ENCODE measurements at places on chromosomes 12 and 14.

DNA sequence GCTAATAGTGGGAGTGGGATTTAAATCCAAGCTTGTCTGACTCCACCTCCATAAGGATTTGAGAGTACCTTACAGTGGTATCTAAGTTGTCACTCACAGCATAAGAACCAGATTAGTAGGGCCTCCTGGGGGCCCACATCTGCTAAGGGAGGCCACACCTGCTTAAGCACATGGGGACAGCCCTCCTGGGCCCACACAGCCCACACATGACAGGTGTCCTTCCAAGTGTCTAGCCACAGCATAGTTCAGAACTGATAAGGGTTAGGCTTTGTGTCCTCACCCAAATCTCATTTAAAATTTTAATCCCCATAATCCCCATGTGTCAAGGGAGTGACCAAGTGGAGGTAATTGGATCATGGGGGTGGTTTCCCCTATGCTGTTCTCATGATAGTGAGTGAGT lies 186.0 kb upstream of the HMGA2 start:
- no peak for ATAC-seq

DNA sequence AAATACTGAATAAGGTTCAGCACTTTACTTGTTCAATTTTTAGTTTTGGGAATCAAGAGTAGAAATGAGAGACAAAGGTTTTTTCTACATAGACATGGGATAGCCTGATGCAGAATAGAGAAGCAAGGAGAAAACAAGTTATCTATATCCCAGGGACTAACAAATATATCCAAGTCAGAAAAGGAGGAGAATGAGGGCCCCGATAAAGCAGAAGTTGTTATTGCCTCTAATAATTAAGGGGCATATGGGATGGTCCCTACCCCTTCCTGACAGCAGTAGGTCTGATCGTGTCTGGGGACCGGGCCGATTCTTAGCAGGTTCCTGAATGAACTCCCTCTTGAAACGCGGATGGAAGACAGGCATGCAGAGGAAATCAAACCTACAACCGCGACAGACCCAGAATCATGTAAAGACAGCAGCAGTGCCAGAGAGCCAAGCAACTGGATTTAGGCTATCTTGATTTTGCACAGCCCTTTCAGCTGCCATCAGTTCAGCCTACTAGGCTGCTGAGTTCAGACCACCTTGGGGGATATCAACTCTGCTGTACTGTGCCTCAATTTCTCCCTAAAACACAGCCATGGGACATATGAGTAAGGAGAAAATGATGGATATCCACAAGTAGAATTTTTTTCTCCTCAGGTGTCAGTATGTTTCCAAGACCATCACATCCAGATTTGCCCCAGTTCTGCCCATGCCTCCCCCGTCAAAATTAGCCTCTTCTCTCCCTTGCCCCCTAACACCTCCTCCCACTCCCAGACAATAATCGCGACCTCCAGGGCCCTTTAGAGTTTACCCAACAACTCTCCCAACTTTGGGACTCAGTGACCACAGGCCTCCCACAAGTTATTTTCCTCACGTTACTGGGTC lies 706 bp downstream of the PRMT5 start:
- no peak for ATAC-seq

GRCh38 chr14:50943943-50944646 lies at the start of gene PYGL:
Gene PYGL, minus strand, starts transcription at chr14:50944483. Its CDS starts 80 bp downstream, at chr14:50944403.
- peak; percentile 93 for ATAC-seq

- ATAC-seq: peak; percentile 80
These were observed 10.0 kb upstream of the CDC42BPB start for GRCh38 chr14:103067231-103067954.

DNA sequence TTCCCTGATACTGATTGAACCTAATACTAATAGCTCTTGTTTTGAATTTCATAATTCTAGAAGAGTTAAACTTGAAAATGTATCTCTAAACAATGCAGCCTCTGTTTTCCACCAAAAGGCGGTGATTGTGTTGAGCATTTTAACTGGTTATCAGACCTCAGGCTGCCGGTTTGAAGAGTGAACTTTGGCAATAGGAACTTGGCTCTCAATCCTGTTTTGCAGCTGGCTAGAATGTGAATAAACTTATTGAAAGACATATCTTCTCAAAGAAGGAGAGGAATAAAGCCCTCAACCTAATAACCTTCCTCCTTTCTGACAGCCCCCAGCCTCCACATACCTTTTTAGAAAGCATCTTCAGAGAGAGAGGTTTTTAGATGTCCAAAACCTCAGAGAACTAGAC lies 105.4 kb downstream of the SRGAP1 start:
- no peak for ATAC-seq

DNA sequence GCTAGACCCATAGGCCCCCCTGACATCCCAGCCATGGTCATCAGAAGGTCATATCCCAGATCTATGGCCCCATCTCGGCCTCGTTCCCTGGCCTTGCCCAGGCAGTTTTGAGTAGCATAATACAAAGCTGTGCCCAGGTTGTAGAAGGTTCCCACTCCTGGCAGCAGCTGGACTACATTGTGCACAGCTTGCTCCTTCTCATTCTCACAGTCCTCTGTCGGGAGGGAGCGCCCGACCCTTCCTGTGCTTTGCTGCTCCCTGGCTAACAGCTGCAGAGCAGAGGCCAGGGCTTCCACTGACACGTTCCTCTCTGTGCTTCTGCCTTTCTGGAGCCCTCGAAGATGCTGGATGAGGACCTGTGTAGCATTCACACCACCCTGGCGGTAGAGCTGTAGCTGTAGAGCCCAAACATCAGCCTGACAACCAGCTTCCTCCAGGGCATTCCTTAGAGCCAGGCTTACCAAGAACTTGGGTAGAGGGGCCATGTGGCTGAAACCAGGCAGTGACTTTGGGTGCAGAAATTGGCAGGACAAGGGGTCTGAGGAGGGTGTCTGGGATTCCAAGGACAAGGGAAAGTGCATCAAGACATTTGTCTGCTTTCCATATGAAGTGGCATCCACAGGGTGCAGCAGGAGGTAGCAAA lies 1.0 kb downstream of the APOF start:
- no peak for ATAC-seq

- no peak for ATAC-seq
These were observed 42.8 kb downstream of the ACSM4 start for GRCh38 chr12:7346551-7347225.

DNA sequence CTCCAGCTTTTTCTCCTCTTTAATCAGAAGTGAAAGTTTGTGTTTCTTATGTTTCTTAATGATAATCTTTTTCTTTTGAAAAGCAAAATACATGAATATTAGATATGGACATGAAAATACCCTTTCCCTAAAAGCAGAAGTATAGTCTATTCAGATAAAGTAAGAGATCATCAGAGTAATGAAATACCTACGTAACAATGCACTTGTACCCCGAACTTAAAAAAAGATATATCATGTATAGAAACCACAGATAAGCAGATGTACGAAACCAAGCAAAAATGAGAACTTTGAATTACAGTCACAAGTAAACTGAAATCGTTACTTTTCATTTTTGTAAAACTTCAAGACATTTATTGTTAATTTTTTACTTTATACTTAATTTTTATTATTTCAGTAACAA lies 1.5 kb upstream of the GPR65 start:
- no peak for ATAC-seq

DNA sequence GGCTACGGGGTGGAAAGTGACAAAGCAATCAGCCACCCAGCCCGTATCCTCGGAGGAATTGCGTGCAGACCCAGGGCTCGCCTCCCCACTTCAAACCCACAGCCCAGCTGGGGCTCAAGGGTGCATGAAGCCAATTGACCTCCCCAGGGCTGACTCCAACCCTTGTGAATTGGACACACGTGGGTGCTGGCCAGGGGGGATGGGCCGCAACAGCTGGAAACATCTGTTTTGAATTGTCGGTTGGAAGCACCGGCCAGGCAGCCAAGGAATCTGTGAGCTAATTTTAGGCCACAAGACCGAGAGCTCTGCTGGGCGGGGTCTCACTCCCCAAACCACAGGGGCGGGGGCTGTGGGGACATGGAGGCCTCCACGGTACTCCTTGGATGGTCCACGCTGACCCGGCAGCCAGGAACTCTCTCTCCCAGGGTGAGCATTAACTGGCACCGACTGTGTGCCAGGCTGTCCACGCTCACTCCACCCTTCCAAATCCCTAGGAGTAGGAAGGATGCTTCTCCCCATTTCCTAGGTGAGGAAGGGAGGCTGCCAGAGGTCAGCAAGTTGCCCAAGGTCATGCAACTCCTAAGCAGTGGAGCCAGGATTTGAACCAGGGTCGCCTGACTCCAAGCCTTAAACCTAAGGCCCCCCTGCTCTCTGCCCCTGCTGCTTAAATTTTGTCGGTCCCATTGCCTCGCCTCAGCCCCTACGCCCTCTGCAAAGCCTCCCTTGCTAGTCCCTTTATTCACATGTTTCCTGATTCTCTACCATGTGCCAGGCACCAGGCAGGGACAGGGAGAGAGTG lies 11.9 kb upstream of the TMEM119 start:
- peak; percentile 83 for ATAC-seq

GRCh38 chr12:85781766-85782165 lies 54.4 kb downstream of the RASSF9 start:
- no peak for ATAC-seq

DNA sequence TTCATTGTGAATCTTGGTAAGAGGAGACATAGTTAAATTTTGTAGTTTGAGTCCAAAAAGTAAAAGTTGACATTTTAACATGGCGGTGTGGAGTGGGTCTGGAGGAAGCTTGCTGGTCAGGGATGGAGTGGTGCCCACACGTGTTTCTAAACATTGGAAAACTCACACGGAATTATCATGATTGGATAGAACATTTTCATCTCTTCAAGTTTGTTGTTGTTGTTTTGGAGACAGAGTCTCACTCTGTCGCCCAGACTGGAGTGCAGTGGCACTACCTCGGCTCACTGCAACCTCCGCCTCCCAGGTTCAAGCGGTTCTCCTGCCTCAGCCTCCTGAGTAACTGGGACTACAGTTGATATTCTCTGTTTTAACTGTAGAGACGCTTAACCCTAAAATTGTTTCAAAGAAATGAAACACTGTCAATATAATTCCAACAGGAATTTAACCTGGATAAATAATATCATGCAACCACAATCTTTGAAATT lies 502 bp upstream of the MBIP start:
- ATAC-seq: peak; percentile 5

DNA sequence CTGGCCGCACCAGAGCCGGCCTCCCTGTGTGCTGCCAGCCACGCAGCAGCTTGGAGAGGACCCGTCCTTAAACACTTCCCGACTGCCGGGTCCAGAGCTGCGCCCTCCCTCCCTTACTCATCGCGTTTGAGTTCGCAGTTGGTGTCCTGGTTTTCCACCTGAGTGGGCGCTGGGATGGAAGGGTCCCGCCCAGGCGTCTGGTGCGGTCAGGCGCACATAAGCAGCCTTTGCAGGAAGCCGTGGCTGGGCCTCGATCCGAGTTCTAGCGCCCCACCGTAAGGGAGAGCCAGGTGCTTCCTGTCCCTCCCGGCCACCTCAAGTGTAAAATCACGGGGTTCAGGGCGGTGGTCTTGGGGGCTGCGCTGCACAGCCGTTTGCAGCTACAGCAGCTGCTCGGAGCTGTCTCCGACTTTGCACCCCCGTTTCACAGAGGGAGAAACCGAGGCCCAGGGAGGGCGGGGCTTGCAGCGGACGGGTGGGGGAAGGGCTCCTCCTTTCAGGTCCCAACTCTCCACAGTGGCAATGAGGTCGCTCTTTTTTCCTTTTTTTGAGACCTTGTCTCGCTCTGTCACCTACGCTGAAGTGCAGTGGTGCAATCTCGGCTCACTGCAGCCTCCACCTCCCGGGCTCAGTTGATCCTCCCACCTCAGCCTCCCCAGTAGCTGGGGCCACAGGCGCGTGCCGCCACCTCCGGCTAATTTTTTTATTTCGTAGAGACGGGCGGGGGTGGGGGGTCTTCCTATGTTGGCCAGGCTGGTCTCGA lies 51.3 kb downstream of the LRCOL1 start:
- no peak for ATAC-seq

GRCh38 chr12:51395283-51396230 lies 4.4 kb upstream of the GALNT6 start:
- ATAC-seq: no peak

DNA sequence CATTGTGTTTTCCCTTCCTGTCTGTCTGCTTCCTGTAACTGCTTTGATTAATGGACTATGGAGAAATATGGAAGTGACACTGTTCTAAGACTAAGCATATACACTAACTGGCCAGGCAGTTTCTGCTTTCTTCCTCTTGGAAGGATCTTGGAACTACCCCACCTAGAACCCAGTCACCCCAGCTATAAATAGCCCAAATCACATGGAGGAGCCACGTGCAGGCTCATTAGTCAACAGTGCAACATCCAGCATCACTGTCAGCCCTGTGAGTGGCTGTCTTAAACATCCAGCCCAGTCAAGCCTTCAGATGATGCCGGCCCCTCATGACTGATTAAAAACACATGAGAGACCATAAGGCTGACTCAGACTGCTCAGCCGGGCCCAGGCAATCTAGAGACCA lies 39.2 kb downstream of the BCAT1 start:
- peak; percentile 77 for ATAC-seq

GRCh38 chr12:12441429-12441807 lies 84.5 kb downstream of the BORCS5 start:
- ATAC-seq: no peak

DNA sequence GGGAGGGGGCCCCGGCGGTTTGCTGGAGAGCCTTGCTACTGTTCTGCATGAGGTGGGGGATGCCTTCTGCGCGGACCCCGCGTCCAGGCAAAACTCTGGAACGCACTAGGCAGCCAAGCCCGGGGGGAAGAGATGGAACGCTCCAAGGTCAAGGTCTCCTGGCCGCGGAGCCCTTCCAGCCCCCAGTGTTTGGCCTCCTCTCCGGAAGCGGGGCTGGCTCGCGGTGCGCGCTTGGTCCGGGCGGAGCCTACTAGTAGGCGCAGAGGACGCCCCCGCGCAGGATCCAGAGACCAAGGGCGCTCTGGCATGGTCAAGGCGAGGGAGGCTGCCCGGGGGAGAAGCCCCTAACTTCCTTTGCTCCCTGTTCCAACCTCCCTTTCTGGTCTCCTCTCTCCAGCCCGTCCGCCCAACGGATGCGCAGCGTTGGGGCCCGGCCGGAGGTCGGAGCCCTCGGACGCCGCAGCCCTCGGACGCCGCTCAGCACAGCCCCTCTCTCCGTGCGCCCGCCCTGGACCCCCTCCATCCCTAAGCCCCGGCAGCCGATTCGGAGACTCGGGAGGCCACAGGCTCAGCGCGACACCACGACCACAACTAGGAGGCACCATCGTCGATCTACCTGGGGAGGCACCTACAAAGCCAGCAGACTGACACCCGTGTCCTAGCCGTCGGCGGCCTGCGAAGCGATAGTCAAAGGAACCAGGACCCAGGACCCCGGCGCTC lies 669 bp upstream of the KCNK13 start:
- no peak for ATAC-seq

DNA sequence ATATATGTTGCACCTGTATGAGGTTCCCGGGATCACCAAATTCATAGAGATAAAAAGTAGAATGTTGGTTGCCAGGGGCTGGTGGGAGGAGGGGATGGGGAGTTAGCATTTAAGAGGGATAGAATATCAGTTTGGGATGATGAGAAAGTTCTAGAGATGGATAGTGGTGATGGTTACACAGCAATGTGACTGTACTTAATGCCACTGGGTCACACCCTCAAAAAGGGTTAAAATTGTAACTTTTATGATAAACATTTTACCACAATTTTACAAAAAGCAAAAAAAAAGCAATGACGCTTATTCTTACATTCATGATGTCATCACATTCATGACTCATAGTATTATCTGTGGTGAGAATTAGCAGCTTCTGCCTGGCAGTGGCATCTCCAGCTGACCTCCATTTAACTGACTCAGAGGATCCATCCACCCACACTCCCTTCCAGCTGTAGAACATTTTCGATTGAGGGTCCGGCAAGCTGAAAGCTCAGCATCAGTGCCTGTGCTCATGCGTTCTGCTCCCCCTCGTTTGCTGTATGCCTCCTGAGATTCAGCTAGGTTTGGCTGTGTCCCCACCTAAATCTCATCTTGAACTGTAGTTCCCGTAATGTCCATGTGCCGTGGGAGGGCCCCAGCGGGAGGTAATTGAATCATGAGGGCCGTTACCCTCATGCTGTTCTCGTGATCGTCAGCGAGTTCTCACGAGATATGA lies 64.8 kb upstream of the TMEM260 start:
- no peak for ATAC-seq

Measured in gastroesophageal sphincter (tissue), 4 donors.